ENCODE measurements at places on chromosomes 7 and 10.
A peak's percentile ranks its signal among the peaks of the same experiment; 100 is the strongest.

- no peak for DNase-seq
These were observed 56.0 kb downstream of the GTF2I start for GRCh38 chr7:74713567-74713966.

- no peak for DNase-seq
These were observed 39.6 kb downstream of the CUL2 start for GRCh38 chr10:35050568-35050967.

GRCh38 chr7:16397501-16398145, 23.7 kb downstream of the CRPPA start:
- DNase-seq = no peak

GRCh38 chr10:58712982-58713381, 200.3 kb downstream of the BICC1 start:
- DNase-seq = peak; percentile 14

- no peak for DNase-seq
These were observed 72.8 kb upstream of the GRB10 start for GRCh38 chr7:50855526-50855925.

GRCh38 chr10:124035928-124036558, 57.4 kb downstream of the CHST15 start:
- DNase-seq = no peak

DNA sequence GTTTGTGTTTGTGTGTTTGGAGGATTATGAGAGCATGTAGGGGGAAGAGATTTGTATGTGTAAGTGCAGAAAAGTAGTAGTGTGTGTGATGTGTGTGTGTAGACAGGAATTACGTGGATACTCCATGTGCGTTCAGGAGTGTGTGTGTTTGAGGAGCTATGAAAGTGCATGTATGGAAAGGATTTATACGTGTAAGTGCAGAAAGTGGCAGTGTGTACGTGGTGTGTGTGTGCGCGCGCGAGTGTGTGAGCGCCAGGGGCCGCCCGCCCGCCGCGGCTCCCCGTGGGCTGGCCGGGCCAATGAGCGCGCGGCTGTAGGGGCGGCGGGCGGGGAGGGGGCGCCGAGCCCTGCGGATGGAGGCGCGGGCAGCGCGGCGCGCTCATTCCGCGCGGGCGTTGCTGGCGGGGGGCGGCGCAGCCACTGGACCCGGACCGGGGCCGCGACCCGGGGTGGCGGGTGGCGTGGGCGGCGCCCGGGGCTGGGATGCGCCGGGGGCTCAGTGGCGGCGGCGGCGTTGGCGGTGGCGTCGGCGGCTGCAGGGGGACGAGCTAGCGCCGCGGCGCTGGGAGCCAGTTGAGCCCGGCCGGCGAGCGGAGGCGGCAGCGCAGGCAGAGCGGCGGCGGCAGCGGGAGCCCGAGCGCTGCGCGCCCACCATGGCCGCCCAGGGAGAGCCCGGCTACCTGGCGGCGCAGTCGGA, at the start of gene BICC1:
Gene BICC1 (plus strand): TSS at position 382 of the 697 bp plus-strand sequence. CDS start 272 bp downstream, at position 654.
- DNase-seq = peak; percentile 84

DNA sequence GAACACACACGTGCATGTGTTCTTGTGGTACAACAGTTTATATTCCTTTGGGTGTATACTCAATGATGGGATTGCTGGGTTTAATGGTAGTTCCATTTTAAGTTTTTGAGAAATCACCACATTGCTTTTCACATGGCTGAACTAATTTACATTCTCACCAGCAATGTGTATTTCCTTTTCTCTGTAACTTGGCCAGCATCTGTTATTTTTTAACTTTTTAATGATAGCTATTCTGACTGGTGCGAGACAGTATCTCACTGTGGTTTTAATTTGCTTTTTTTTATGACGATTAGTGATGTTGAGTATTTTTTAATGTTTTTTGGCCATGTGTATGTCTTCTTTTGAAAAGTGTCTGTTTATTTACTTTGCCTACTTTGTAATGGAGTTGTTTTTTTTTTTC, 256.6 kb downstream of the ZWINT start:
- DNase-seq = no peak

DNA sequence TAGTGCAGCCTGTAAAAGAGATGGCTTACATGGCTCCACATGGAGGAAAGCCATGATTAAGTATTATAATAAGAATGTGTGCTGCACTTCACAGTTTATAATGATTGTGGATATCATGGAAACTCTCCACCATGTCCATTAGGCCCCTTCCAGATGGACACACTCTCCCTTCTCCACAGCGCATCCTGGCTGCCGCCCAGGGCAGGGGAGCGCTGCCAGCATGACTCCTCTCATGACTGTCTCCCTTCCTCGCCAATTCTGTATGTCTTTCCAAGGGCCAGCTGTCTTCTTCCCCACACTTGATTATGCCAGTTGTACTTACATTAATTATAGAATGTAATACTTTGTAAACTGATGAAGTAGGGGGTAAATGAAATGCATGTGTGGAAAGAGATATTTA, 259.3 kb upstream of the TMEM72 start:
- no peak for DNase-seq

GRCh38 chr7:81822811-81823210, 53.0 kb upstream of the HGF start:
- DNase-seq = no peak

GRCh38 chr10:4708123-4708759, 117.8 kb upstream of the AKR1E2 start:
- peak; percentile 39 for DNase-seq

DNA sequence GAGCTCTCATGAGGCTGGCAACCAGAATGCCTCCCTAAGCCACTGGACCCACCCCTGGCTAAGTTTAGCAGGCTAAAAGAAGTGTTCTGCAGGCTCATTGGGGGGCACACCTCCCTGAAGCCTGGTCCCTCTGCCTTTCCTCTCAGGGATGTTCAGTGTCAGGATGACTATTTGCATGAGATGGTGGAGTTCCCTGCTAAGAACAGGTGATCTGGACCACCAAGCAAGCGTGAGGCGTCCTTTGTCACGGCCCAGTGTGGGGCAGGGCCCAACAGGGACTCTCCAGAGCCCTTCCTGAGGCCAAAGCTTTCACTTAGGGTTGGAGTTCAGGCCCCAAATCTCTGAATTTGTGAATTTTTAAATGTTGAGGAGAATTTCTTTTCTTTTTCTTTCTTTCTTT, 12.0 kb downstream of the SUFU start:
- peak; percentile 62 for DNase-seq

DNA sequence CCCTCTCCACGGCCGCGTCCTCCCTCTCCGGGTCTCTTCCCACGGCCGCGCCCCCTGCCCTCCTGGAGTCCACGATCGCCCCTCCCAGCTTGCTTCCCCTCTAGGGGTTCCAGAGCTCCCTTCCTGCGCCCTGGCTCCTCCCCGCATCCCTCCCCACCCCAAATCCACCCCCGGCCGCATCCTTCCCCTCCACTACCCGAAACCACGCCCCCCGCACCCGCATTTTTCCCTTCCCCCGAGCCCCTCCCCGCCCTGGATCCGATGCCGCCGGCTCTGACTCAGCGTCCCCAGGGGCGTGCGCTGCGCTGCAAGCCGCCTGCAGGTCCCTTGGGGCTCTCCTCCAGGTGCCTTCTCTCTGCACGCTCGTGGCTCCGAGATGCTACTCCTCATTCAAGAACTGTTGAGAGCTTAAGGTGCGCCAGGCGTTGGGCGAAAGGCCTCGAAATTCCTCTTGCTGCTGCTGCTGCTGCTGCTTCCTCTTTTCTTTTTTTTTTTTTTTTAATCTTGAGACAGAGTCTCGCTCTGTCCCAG, 372 bp upstream of the TMEM130 start:
- DNase-seq = peak; percentile 92
